Stimulated activated CD8-positive, alpha-beta memory T cell treated with anti-CD3 and anti-CD28 coated beads, Interleukin-2, amount 100 ng/mL, for 1 hour (primary cell): ENCODE measurements at places on chromosomes 11 and 22.
A peak's percentile ranks its signal among the peaks of the same experiment; 100 is the strongest.

- no peak for DNase-seq
These were observed 79.5 kb upstream of the SPON1 start for GRCh38 chr11:13883042-13883441.

GRCh38 chr11:129417458-129417857 is 41.8 kb downstream of the BARX2 start:
- no peak for DNase-seq

- DNase-seq, result no peak
These were observed 322.7 kb upstream of the PLET1 start for GRCh38 chr11:112583261-112583893.

DNA sequence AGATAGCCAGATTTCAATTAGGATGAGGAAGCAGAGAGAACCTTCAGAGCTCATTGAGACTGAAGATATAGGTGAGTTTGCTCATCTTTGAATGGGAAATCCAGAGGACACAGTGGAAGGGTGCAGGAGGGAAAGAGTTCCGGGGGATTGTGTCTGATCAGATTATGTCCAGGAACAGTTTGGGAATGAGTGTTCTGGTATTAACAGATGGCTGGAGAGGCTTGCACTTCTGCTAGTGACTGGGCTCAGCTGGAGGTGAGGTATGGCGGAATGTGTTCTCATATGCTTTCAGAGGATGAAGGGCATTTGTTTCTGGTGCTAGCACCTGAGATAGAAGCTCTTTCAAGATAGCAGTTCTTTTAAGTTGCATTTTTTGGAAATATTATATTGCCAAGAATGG is 27.6 kb downstream of the ALKBH3 start:
- DNase-seq, result no peak

DNA sequence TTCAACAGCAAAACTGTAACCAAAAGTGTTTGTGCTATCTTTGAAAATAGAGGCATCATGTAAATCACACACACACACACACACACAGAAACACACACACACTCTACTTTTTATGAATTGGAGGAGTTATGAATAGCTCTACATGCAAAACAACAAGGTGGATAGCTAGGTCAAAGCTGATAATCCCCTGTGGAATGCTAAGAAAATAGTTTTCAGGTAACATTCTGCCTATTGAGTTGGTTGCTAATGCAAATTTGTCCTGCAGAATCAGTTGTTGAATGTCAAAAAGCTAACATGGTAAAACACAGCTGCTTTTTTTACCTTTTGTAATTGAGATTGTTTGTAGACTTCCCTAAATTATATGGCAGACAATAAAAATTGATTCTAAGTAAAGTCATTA is 1658.4 kb upstream of the RAG2 start:
- DNase-seq, result no peak

DNA sequence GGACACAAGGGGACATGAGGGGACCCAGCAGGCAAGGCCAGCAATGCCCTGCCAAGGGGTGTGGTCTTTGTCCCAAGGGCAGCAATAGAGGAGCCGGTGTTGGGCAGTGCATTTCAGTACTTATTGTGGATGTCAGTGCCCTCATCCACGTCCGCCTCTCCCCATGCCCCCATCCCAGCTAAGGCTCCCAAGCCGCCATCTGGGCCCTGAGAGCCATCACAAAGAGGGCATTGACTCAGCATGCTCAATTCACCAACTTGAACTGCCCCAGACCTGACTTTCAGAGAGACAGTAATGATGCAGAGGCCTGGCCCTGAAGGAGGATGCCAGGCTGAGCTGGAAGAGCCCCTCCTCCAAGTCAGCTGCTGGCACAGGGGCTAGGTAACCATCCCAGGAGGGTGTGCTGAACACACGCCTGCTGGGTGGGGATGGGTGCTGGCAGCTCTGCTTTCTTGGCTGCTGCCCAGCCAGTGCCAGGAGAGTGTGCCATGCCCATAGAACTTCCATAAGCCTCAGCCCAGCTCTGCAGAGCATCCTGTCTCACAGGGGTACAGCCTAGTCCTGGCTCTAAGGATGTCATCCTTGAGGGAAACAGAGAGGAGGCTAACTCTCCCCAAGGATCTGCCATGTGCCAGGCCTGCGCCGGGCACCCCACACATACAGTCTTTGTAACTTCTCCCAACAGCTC is 46.5 kb downstream of the PDE2A start:
- DNase-seq, result no peak

GRCh38 chr22:32548039-32548438 is 73.4 kb downstream of the FBXO7 start:
- DNase-seq, result no peak

- DNase-seq, result no peak
These were observed 280.7 kb upstream of the CADM1 start for GRCh38 chr11:115784796-115785521.

- DNase-seq, result no peak
These were observed 108.3 kb downstream of the CTTN start for GRCh38 chr11:70506658-70506970.

DNA sequence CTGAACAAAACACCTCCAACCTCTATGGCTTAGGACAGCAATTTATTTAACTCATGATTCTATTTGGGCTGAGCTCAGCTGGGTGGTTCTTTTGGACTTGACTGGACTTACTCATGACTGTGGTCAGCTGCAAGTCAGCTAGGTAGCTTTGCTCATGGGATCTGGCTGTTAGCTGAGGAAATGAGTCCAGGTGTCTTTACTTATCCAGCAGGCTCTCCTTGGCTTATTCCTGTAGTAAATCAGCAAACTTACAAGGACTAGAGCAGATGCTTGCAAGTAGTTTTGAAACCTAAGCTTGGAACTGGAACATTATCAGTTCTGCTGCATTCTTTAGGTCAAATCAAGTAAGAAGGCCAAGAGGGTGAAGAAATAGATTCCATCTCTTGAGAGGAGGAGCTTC is 8.0 kb upstream of the HIKESHI start:
- no peak for DNase-seq

DNA sequence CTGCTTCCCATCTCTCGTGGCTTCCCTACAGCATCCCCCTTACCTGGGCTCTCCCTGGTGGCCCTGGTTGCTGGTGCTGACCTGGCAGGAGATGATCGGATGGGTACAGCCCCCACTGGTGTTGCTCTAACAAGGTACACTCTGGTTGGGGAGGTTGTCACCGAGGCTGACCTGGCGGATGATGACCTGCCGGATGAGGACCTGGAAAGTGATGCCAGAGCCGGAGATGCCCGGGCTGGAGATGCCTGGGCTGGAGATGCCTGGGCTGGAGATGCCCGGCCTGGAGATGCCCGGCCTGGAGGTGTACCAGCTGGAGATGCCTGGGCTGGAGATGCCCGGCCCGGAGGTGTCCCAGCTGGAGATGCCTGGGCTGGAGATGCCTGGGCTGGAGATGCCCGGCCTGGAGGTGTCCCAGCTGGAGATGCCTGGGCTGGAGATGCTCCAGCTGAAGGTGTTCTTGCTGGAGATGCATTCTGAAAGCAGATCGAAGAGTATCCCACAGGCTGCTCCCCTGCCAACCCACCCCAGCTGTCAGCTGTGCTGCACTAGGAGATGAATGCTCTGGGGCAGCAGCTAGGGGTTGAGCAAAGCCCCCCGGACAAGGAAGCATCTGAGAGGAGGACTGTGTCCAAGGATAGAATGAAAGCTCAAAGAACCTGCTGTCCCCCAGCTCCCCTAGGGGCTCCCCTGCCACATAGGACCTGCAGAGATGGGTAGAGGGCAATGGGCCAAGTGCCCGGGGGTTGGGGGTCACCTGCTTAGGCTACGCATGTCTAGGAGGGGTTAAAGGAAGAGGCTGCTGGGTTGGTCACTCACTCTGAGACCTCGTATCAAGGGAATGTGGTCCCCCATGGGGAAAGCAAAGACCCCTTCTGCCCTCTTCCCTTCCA is 10.6 kb downstream of the TMPRSS13 start:
- DNase-seq, result no peak

DNA sequence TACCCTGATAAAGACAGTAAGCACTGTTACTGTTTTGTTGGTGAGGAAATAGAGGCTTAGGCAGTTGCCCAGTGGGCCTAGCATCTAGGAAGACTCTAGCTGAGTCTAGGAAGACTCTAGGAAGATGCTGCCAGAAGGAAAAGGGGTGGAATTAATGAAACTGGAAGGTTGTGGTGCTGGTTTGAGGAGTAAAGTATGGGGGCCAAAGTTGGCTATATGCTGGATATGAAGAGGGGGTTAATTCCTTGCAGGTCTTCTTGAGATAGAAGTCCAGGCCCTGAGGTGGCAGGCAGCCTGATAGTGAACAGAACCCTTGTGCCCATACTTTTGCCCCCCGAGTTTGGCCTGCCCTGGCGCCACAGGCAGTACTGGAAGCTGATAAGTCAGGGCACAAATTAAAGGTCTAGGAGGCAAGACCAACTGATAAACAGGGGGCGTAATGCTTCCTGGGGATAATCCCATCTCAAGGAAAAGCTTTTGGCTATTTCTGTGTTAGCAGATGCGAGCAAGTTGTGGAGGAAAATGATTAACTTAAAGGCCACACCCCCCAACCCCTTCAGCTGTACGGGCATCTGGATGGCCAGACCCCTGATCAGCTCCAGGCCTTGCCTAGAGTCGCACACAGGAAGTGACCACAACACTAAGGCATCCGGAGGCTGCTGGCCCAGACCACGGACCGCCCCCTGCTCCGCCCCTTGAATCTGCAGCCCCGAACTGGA is 3.1 kb downstream of the ILK start:
- no peak for DNase-seq

GRCh38 chr11:76159303-76159937 is 46.9 kb downstream of the WNT11 start:
- no peak for DNase-seq

- DNase-seq, result no peak
These were observed 23.1 kb upstream of the GNAZ start for GRCh38 chr22:23047265-23047664.

DNA sequence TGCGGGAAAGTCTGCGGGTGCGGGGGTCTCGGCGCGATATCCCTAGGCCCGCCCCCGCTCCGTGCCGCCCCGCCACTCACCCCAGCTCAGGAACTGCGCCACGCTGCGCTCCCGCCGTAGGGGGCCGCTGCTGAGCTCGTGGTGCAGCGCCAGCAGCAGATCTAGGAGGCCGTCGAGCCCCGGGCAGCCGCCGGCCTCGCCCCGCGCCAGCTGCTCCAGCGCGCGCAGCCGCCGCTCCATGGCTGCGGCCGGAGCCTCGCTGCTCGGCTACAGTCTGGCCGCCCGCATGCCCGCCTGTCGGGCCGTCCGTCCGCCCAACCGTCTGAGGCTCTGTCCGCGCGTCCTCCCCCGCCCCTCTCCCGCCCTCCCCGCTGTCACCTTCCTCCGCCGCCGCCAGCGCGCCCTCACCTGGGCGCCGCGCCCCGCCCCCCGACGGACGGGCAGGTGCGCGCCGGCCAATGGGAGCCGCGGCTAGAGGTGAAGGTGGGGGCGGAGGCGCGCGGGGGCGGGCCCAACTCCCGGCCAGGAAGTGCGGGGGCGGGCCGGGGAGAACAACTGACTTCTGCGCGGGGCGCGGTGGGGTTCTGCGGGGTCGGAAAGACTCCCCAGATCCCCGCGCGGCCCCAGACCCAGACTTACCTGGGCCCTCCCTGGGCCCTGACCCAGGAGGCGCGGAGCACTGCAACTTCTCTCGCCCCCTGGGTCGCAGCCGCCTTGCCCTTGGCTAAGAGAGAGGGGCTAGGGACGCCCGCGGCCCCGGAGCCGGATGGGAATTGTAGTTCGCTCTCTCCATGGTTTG is at the start of gene CDC42BPG:
TSS of gene CDC42BPG (minus strand) at position 324 of the 799 bp plus-strand sequence. CDS start at position 240, 84 bp downstream.
- peak; percentile 42 for DNase-seq

- no peak for DNase-seq
These were observed 370.1 kb downstream of the OPCML start for GRCh38 chr11:133162227-133162626.

- no peak for DNase-seq
These were observed 5.9 kb upstream of the FCHSD2 start for GRCh38 chr11:73147771-73148681.

GRCh38 chr11:102564110-102564509 is 33.6 kb upstream of the MMP7 start:
- DNase-seq, result no peak

- DNase-seq, result no peak
These were observed 192.7 kb downstream of the C11orf91 start for GRCh38 chr11:33507967-33508366.

DNA sequence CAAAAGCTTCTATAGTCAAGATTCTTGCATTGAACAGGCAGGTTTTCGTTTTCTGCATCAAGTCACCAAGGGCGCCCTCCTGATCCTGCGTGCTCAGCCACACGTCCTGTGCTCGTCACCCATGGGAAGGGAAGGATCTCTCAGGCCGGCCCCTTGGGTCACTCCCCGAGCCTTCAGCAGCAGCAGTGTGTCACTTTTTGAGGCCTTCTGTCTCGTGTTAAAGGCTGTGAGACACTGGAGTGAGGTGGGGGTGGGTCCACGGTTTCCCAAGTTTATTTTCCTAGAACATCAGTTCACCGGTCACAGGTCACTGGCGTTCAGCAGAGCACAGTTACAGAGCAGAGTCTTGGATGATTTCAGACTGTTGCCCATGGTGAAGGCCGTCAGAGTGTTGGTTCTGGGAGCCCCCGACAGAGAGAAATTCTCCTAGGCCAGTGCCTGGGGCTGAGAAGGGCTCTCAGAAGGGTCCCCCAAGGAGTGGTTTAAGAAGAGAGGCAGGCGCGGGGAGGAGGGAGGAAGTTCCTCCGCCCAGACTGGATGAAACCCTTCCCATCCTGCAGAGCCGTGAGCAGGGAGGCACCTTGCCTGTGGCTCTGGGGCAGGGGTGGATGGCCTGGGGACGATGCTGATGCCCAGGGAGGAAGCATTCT is 13.5 kb upstream of the ADORA2A start:
- DNase-seq, result no peak

- no peak for DNase-seq
These were observed 286.2 kb upstream of the NARS2 start for GRCh38 chr11:78860720-78861422.

- no peak for DNase-seq
These were observed 1.1 kb upstream of the ADM start for GRCh38 chr11:10303558-10304363.

GRCh38 chr22:42856179-42856864 is 751 bp downstream of the ARFGAP3 start:
- DNase-seq, result peak; percentile 38

DNA sequence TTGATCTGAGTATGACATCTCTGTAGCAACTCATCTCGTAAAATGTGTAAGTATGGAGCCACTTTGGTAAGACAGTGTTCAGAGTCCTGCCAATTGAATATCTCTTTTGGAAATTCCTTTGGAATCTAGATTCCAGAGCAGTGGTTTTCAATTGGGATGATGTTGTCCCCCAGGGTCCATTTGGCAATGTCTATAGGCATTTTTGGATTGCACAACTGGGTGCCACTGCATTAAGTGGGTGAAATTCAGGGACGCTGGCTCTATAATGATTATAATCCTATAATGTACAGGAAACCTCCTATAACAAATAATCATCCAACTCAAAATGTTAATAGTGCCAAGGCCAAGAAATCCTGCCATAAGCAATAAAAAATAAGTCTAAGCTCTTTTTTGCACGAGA is 404.8 kb upstream of the RAG2 start:
- DNase-seq, result no peak

DNA sequence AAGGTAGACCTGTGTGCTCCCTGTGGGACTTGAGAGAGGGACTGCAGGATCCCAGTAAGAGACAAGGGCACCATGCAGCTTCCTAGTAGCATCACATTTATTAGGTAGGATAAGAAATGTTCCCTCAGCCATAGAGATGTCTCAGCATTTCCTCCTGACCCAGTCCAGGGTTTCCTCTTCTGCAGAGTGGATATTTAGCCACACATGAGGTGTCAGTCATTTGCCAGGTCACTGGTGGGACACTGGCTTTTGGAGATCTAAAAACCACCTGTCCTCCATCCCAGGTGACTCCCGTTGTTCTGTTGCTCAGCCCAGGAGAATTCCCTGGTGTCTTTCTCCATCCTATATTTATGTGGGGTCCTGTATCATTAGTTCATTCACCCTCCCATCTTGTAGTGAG is 117.5 kb upstream of the NNMT start:
- no peak for DNase-seq

GRCh38 chr11:78572394-78572793 is 2.3 kb downstream of the NARS2 start:
- no peak for DNase-seq
